Fibroblast of villous mesenchyme (primary cell): ENCODE measurements at places on chromosomes 7 and 10.
A peak's percentile ranks its signal among the peaks of the same experiment; 100 is the strongest.

GRCh38 chr10:71205468-71205867 is 6.9 kb upstream of the UNC5B start:
- no peak for DNase-seq

- peak; percentile 16 for DNase-seq
Observed at GRCh38 chr7:35185908-35186731, 67.8 kb downstream of the TBX20 start.

GRCh38 chr7:54738737-54739136 is 20.3 kb downstream of the SEC61G start:
- no peak for DNase-seq

- DNase-seq: peak; percentile 37
Observed at GRCh38 chr10:115092555-115093285, 445 bp upstream of the ATRNL1 start.

- DNase-seq: peak; percentile 7
Observed at GRCh38 chr7:18590241-18590640, 94.7 kb downstream of the HDAC9 start.

- no peak for DNase-seq
Observed at GRCh38 chr7:135074096-135074495, 73.8 kb upstream of the TMEM140 start.

DNA sequence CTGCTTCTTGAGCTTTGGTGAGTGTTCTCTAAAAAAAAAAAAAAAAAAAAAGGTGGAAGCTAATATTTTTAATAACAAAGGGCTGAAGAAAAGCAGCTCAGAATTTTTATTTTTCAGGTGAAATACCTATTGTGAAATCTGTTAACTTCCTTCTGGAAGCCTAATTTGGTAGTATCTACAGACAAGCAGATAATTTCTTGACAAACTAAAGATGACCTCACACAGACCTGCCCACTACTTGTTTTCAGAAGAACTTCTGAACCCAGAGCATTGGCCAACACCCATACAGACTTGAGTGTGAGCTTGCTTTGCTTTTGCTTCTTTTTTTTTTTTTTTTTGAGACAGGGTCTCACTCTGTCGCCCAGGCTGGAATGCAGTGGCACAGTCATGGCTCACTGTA is 31.2 kb downstream of the LRRC4 start:
- DNase-seq: no peak

GRCh38 chr10:79166741-79167140 is 98.0 kb downstream of the ZMIZ1 start:
- no peak for DNase-seq

DNA sequence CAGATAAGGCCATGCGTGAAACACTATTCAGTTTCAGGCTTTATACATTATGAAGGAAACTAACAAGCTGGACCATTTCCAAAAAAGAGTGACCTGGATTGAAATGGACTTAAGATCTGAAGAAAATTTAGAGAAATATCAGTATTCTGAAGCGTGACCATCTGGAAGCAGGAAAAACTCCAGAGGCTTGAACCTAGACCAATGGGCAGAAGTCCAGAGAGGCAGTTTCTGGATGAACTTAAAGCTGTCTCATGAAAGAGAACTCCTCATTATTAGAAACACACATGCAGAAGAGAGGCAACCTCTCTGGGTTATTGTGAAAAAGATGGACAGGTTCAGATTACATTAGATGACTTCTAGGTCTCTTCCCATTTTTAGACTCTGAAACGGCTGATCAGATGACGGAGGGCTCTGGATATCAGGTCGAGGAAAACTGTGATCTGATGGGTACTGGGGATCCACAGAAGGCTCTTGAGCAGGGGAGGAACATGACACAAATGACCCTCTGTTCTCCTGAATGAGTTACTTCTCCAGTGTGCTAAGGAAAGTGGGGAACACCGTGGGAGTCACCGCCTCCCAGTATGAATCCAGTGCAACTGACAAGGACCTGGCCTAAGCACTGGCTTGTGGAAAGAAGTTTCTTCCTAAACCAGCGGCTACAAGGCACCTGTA is 116.5 kb downstream of the SPDYE5 start:
- DNase-seq: no peak

GRCh38 chr10:74039561-74040145 is 41.7 kb downstream of the VCL start:
- peak; percentile 81 for DNase-seq

DNA sequence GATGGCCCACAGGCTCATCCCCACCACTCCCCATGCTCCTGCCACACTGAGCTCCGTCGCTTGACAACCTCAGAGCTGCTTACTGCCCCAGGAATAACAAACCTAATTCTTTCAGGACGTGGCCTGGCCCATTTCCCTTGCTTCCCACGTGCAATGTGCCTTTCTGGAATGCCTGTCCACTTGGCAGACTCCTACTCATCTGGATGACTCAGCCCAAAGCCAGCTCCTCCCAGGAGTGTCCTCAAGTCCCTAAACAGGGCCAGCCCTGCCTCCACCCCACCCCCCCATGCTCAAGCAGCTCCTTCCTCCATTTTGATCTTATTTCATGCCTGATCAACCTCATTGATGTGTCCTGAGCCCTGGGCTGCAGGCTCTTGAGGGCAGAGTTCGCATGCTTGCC is 164.9 kb upstream of the RNF32 start:
- DNase-seq: peak; percentile 33

DNA sequence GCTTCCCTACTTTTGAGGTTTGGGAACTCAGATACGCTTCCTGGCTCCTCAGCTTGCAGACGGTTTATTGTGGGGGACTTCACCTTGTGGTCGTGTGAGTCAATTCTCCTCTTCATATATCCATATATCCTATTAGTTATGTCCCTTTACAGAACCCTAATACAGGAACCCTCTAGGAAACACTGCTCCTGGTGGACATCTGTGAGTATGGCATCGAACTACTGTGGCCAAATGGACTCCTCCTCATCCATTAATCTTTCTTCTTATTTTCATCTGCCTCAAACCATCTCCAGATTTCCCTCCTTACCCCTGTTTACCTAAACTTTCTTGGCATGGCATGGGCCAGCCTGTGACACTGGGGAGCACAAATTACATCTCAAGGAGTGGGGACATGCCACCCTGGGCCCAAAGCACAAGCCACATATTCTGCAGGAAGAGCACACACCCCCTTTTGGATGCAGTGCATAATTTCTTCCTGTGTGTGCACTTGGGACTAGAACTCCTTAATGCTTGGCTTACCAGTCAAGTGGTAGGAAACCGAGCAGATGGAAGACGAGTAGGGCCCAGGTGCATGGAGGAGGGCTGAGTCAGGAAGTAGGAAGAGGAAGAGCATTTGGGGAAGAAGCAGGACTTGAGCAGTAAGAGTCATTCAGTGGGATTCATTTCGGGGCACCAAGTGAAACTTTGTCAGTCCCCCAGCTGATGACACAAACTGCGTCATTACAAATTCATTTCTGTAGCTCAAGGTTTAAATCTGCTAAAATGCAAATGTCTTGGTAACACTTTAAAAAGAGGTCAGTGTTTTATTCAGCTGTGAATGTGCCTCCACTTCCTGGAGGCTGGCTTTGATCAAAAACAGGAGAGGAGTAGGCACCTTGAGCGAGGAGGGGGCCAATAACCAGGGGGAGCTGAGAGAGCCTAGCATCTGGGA is 80.8 kb upstream of the PLXNA4 start:
- no peak for DNase-seq

- peak; percentile 61 for DNase-seq
Observed at GRCh38 chr10:30057421-30057841, 2.0 kb downstream of the JCAD start.

DNA sequence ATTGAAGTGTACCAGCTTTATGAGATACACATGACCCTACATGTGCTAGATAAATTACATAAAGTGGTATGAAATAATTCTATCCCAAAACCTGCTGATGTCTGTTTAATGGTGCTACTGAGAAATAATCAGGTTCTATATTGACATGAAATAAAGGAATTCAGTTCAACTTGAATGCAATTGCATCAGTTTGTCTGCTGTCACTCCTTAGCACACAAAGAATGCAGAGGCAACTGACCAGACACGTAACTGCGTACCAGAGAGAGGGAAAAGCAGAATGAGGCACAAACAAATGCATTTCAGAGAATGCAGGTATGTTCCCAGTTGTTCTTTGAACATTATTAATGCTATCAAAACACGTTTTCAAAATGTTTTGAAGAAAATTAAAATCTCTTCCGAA is 98.8 kb upstream of the AGR3 start:
- no peak for DNase-seq

- no peak for DNase-seq
Observed at GRCh38 chr7:100432053-100432452, 2.4 kb downstream of the MEPCE start.

- no peak for DNase-seq
Observed at GRCh38 chr7:111101856-111102646, 11.1 kb downstream of the LRRN3 start.

GRCh38 chr7:2732388-2732787 is 44.4 kb downstream of the AMZ1 start:
- DNase-seq: no peak

DNA sequence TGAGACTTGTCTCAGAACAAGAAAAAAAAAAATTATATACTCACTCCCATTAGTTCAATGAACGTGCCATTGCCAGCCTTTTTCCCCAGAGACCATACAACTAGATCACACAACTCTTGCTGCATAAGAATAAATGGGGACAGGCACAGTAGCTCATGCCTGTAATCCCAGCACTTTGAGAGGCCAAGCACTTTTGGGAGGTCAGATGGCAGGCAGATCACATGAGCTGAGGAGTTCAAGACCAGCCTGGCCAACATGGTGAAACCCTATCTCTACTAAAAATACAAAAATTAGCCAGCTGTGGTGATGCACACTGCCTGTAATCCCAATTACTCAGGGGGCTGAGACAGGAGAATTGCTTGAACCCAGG is 13.6 kb downstream of the PDLIM1 start:
- DNase-seq: no peak

DNA sequence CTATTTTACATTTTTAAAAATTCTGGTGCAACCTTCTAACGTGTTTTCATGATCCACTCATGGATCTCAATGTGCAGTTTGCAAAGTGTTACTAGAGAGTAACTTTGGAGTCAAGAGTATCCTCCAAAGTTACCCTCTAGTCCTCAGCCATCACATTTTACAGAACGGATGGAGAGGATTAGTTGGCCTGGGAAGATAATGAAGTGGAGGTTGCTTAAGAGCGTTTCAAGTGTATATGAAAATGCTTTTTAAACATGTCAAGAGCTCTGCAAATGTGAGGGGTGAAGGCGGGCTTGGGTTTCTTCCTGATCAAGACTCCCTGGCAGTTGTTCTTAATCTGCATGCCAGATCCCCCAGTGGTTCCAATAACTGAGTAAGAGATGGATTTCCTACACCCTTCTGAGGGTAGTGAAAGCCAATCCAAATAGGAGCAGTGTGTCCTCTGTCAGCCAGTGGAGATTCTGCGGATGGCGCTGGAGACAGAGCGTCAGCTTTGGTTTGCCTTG is 299.4 kb upstream of the NPVF start:
- no peak for DNase-seq

- peak; percentile 79 for DNase-seq
Observed at GRCh38 chr7:116871061-116871700, 8.8 kb downstream of the CAPZA2 start.

GRCh38 chr7:53272081-53272480 is 236.6 kb downstream of the POM121L12 start:
- no peak for DNase-seq

- DNase-seq: no peak
Observed at GRCh38 chr7:68148440-68148839, 1151.8 kb downstream of the TYW1 start.

GRCh38 chr7:96826089-96826488 is 116.4 kb upstream of the SEM1 start:
- peak; percentile 4 for DNase-seq

DNA sequence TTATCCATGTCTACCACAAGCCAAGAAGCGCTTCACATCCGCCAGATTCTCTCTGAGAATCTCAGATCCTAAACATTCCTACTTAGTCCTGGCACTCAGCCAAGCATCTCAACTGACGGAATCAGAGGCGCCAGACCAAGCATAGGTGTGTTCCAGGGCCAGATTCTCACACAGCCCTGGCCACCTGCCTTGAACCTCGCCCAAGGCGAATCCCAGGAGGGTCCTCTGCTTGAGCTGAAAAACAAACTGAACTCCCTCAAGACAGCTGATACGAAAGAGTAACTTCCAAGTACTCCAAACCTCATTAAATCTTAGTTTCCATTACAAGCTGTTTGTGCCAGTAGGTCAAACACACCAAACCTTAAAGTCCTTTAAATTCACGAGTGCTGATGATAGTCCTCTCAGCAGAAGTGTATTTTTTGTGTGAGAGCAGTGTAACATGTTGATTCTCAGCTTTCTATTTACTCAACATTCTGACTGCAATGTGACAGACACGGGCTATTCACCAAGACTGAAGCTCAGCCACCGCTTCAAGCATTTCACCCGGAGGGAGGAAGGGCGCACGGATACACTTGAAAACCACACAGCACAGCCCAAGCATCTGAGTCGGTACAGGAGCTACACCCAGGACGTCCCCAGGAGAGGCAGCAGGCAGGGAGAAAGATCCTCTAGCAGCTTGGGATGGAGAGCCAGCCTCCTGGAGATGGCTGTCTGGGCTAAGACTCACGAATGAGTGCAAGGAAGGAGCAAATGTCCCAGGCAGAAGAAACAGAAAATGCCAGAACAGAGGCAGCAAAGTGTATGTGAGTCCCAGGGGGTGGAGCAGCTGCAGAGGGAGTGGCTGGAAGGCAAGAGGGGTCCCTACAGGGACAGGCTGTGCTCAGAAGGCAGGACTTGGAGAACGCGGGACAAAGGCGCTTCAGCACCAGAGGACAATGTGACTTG is 6.0 kb downstream of the PARD3 start:
- DNase-seq: peak; percentile 36

GRCh38 chr10:60461688-60462087 is 72.0 kb upstream of the ANK3 start:
- DNase-seq: no peak

- DNase-seq: no peak
Observed at GRCh38 chr10:129055225-129055624, 411.8 kb upstream of the MGMT start.

GRCh38 chr10:22606164-22606614 is 108.2 kb downstream of the PIP4K2A start:
- DNase-seq: peak; percentile 85

GRCh38 chr7:1651031-1651446 is 19.0 kb upstream of the ELFN1 start:
- DNase-seq: no peak

GRCh38 chr7:691361-692045 is 35.0 kb upstream of the DNAAF5 start:
- no peak for DNase-seq

GRCh38 chr7:71470326-71470725 is 338.4 kb downstream of the GALNT17 start:
- no peak for DNase-seq

GRCh38 chr7:17054836-17055235 is 173.1 kb upstream of the AGR3 start:
- DNase-seq: no peak

DNA sequence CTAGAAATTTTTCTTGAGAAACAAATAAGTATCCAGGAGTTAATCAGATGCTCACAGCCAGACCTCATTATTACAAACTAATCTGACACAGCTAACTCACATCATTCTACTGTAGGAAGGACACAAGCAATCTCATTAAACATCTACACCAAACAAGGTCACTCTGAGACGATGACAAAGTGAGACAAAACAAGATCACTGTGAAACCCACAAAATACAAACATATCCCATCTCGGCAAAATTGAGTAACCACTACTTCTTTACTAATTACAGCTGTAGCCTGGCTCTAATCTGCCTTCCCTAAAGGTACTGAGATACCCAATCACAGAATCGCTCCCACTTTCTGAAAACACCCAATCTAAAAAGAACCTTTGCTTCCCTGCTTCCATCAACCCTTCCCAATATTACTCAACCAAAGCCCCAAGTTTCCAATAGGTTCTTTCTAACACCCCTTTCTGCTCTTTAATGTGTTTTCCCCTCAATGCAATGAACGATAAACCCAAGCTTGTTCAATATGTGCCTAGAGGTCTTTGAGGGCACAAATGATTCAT is 26.9 kb downstream of the CCDC6 start:
- no peak for DNase-seq
